Caki2 (cell line): ENCODE measurements at places on chromosomes 2 and 18. TPM values are rescaled to one million over a fixed set of nuclear protein-coding genes. Genes with fewer than 3 reads are reported as not detected.

Gene CHRND
- not detected in 2 replicates for total RNA-seq

Gene BBS5
- 2.0 and 6.2 TPM in 2 replicates for total RNA-seq

Gene TUBB8B
- not detected in 2 replicates for total RNA-seq

Gene PAX3
- total RNA-seq, result not detected in 2 replicates

Gene CFAP221
- total RNA-seq, result 1.6 and 2.4 TPM in 2 replicates

Gene SH3RF3
- total RNA-seq, result 0.20 and 0.49 TPM in 2 replicates

Gene GATA6
- 6.7 and 8.4 TPM in 2 replicates for total RNA-seq

Gene ZDBF2
- 4.0 and 7.9 TPM in 2 replicates for total RNA-seq

Gene RAB27B
- total RNA-seq, result 0.49 and 1.5 TPM in 2 replicates

Gene CGREF1
- 7.1 and 10.3 TPM in 2 replicates for total RNA-seq

DNA sequence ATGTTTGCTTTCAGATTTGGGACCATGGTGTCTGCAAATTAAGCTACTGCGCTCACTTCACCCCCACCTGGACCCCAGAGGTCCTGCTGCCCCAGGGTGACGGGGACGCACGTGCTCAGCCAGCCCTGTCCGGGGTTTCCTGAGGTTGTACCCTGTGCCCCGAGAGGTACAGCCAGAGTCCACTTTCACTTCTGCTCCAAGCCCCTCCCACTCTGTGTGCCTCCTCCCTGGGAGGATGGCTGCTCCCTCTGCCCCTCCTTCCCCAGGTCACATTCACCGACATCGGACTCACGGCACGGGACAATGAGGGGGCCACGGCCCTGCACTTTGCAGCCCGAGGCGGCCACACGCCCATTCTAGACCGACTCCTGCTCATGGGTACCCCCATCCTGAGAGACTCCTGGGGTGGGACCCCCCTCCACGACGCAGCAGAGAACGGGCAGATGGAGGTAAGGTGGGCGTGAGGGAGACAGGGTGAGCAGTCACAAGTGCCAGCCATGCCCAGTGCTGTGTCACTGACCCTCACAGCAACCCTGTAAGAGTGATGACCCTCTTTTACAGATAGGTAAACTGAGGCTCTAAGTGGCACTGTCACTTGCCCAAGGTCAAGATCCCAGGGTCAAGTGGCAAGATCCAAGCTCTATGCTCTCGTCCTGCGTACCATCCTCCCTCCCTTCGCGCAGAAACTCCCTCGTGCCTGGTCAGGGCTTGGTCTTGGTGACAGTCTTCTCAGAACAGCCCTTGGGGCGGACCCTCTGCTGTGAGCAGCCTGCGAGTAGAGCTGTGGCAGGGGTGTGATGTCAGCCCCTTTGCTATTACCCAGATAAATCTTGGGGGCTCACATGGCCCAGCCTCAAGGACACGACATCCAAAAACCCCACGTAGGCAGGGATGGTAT, 7.6 kb downstream of the ESPNL start:
- no peak for DNase-seq

GRCh38 chr2:8517850-8518498, 163.9 kb upstream of the ID2 start:
- no peak for DNase-seq

DNA sequence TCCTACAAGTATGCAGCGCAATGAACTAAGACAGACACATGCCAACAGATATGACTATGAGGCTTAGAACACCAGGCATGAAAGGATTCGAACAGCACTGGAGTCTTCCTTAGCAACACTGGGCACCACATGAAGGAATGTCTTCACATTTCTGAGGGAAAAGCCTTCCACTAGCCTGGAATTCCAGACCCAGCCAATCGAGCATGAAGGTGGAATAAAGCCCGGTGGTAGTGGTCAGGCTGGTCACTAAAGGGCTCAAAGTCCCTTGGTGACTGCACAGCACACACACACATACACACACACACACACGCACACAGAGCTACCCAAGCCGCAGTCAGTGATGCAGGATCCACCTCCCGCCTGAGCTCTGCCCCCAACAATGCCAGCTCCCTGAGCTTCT, 19.7 kb upstream of the SFXN5 start:
- no peak for DNase-seq

GRCh38 chr2:180038997-180039396, 31.9 kb upstream of the CWC22 start:
- no peak for DNase-seq

DNA sequence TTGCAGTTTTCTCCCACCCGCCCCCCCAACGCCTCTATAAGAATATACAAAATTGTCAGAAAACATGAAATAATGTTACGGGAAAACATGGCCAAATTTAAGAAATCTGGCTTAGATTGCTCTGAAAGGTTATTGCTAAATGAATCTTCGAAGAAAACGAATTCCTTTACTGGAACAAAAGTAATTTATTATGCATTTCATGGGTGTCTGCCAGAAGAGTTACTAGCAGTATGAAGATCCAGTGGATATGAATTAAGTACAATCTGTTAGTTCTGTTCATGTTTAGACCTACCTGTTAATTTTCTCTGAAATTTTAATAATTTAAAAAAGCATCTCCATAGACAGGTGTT, 21.9 kb downstream of the GATA6 start:
- no peak for DNase-seq

DNA sequence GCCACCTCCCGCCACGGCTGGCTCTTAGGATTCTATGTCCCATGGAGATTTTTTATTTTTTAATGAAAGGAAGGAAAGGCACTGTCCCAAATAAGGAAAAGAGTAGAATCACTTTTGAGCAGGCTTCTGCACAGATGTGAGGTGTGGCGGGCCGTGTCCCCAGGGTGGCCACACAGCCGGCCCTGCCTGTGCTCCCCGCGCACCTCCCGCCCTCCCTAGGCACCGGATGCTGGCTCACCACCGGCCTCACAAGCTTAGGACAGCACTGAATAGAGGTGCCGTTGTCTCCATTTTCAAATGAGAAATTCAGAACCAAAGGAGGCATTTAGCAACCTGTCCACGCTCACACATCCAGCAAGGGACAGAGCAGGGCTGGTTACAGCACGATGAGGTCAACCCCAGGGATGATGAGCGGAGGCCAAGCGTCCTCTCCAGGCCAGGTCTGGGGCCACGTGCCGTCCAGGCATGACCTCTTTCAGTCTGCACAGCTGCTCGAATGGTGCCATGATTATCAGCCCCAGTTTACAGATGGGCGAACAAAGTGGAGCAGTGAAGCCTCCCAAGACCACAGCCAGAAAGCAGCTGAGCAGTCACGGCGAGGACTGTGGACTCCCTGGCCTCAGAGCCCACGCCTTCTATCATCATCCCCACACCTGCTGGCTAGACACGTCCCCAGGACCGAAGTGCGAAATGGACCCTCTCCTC, 20.7 kb upstream of the TEX51 start:
- no peak for DNase-seq

- peak; percentile 50 for DNase-seq
Measured at GRCh38 chr2:230068651-230069055, at the start of gene SLC16A14. Gene SLC16A14 (minus strand): TSS chr2:230068924. CDS start chr2:230059352, 9,572 bp downstream.

GRCh38 chr18:42039396-42039795, 84.4 kb downstream of the PIK3C3 start:
- DNase-seq, result no peak

DNA sequence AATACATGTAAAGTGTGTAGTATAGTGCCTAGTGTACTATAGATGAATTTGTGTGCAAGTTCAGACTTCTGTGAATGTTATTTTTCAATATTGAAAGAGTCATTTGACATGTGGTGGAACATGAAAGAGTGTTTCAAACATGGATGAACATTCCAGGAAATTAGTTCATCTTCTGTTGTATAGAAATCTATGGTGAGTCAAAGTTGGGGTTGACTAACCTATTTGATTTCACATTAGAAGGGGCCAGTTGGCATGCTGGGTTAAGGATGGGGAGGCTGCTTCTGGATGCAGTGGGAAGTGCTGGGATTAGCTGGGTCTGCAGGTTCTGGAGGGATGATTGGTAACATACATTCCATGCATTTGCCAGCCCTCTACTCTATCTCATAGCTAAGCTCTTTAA, 50.6 kb downstream of the LYPD6B start:
- no peak for DNase-seq

- no peak for DNase-seq
Measured at GRCh38 chr2:86016581-86016980, 89.1 kb downstream of the POLR1A start.

DNA sequence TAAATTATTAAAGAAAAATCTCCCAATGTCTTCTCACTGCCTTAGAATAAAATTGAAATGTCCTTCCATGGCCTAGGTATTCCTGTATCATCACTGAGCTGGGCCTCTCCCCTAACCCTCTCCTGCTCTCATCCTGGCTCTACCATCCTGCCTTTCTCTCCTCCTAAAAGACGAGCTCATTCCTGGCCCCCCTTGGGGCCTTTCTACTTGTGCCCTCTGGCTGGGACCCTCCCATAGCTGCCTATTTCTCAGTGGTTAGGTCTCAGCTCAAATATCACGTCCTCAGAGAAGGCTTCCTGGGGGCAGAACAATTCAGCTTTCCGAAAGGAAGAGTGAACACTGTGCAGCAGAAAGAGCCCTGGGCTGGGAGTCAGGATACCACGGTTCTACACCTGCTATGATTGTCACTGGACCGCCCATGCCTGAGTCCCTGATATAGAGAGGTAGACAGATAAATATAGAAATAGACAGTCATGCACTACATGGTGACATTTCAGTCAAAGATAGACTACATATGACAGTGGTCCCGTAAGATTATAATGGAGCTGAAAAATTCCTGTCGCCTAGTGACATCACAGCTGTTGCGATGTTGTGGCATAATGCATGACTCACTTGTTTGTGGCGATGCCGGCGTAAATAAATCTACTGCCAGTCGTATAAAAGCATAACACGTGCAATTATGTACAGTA, 9.4 kb downstream of the DNPEP start:
- DNase-seq, result no peak

DNA sequence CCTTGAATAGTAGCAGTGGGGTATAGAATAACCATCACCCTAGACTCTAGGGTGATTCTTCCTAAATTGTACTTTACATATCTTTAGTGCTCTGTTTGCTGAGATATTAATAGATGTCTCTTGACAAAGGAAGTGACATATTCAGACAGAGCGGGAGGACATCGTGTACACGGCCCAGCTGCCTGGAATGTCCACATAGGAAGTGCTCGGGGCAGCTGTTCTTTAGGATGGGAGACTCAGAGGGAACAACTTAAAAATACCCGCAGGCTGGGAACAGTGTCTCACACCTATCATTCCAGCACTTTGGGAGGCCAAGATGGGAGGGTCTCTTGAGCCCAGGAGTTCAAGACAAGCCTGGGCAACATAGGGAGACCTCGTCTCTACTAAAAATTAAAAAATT, 206.1 kb downstream of the FAM210A start:
- no peak for DNase-seq

GRCh38 chr2:231176066-231176465, 22.4 kb upstream of the ARMC9 start:
- DNase-seq, result no peak

DNA sequence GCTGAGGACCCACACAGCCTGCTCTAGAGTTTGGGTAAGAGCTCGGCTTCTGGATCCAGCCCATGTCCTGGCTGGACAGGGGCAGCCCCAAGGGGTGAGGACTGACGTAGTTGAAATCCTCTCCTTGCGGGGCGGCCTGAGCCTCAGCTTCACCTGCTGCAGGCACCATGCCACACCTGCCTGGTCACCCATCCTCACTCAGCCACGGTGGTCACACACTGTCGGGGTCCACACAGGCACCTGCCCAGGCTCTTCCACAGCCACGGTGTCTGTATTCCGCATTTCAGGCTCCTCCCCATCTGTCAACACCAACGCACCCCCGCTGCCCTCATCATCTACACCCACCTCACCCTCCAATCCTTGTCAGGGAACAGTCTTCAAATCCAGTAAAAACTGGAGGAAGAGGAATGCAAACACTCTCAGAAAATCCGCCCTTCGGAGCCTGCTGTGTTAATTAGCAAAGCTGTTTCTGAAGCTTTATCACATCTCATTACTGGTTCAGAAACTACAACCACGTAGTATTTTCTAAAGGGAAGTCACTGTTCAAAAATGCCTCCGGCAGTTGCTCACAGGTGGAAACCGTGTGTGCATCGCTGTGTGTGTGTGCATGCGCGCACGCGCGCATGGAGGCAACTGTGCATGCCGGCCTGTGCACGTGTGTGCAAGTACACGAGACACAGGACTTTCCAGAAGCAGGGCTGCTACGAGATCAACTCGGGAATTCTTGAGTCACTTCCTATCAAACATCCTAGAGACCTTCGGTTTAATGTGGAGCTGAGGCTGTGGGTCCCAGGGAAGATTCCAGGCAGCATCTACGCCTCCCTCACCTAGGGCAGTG, 38.2 kb downstream of the SLC66A2 start:
- DNase-seq, result no peak

DNA sequence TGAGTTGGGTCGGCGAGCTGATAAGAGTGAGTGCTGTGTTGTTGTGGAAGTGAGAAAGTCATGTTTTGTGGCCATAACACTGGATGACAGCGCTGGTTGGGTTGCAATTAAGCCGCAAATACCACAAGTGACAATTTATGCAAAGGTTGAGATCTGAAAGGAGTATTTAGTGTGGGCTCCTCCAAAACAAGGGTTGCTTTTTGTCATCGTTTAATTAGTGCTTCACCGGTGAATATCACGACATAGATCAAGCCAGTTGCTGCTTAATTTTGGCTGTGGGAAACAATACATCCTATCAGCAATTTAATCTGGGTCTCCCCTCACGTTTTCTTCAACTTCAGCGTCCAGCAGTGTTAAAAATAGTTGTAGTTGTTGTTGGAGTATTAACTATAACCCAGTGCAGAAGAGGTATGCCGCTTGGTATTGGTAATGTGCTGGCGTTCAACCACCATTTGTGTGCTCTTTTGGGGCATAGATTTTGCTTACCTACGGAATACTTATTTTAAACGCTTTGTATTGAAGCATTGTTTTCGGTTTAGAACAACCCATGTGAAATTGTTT, 662 bp downstream of the ACVR2A start:
- peak; percentile 14 for DNase-seq

DNA sequence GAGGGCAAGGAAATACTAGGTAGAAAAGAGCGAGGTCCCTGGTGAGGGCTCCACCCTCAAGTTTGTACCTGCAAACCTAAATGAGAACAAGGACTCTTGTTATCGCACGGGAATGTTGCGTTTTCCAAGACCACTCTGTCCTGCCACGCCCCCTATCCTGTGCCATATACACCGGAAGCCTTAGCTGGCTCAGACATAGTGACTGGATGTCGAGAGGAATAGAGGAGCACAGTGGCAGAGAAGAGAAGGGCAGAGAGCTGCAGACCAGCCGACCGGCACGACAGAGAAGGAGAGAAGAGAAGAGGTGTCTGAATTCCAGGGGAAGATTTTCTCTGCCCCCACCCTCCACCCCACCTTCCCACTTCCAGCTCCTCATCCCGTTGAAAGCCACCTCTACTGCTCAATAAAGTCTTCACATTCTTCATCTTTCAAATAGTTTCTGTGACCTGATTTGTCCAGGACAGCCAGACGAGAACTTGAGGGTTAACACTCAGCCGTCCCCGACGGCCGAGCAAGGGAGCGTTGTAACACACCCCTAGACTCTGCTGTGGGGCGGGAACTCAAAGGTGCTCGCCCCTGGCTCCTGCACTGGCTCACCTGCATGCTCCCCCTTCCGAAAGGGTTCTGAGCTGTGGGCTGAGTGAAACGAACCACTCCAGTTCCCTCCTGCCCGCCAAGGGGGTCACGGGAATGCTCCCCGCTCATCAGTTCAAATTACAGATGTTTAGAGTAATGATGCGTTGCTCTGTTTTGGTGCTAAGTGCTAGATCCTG, 24.9 kb upstream of the COL3A1 start:
- DNase-seq, result no peak
